Karpas-422 (cell line): ENCODE measurements at places on chromosomes 11 and 22. TPM values are rescaled to one million over a fixed set of nuclear protein-coding genes. Genes with fewer than 3 reads are reported as not detected.

RASD2 gene
- not detected in 2 replicates for total RNA-seq

- peaks cover 7% of the 10 kb centered on the region for H3K4me1 ChIP-seq
- H3K4me3 ChIP-seq = no peak overlapping the region
- DNase-seq = no peak
- no peak overlapping the region for H3K27ac ChIP-seq
These were observed 13.6 kb downstream of the C2CD3 start for GRCh38 chr11:74157169-74157568.

- H3K36me3 ChIP-seq = no peaks in the 10 kb centered on the region
- no peak for DNase-seq
- H3K27ac ChIP-seq = no peak overlapping the region
- no peak overlapping the region for H3K4me3 ChIP-seq
- H3K4me1 ChIP-seq = no peaks in the 10 kb centered on the region
- H3K27me3 ChIP-seq = no peaks in the 10 kb centered on the region
These were observed 46.1 kb downstream of the CLMP start for GRCh38 chr11:123148965-123149364.

- no peaks in the 10 kb centered on the region for H3K36me3 ChIP-seq
- H3K4me3 ChIP-seq = no peak overlapping the region
- H3K27ac ChIP-seq = no peak overlapping the region
- no peaks in the 10 kb centered on the region for H3K27me3 ChIP-seq
- no peak for DNase-seq
These were observed 1714.1 kb downstream of the LRRC4C start for GRCh38 chr11:39745401-39745800.

GRCh38 chr11:58222721-58223120 is 6.0 kb downstream of the OR10Q1 start:
- H3K27me3 ChIP-seq = no peaks in the 10 kb centered on the region
- H3K4me1 ChIP-seq = no peaks in the 10 kb centered on the region
- no peaks in the 10 kb centered on the region for H3K36me3 ChIP-seq
- H3K27ac ChIP-seq = no peak overlapping the region
- no peak for DNase-seq

CATSPERZ gene
- total RNA-seq = not detected in 2 replicates

FAM168A gene
- total RNA-seq = 8.4 and 12.9 TPM in 2 replicates

- H3K4me3 ChIP-seq = no peak overlapping the region
- no peaks in the 10 kb centered on the region for H3K36me3 ChIP-seq
- H3K27ac ChIP-seq = no peak overlapping the region
- peaks cover 3% of the 10 kb centered on the region; the same call in 1 of the 2 replicates for H3K4me1 ChIP-seq
These were observed 11.1 kb upstream of the KIAA0930 start for GRCh38 chr22:45251825-45252224.

DNA sequence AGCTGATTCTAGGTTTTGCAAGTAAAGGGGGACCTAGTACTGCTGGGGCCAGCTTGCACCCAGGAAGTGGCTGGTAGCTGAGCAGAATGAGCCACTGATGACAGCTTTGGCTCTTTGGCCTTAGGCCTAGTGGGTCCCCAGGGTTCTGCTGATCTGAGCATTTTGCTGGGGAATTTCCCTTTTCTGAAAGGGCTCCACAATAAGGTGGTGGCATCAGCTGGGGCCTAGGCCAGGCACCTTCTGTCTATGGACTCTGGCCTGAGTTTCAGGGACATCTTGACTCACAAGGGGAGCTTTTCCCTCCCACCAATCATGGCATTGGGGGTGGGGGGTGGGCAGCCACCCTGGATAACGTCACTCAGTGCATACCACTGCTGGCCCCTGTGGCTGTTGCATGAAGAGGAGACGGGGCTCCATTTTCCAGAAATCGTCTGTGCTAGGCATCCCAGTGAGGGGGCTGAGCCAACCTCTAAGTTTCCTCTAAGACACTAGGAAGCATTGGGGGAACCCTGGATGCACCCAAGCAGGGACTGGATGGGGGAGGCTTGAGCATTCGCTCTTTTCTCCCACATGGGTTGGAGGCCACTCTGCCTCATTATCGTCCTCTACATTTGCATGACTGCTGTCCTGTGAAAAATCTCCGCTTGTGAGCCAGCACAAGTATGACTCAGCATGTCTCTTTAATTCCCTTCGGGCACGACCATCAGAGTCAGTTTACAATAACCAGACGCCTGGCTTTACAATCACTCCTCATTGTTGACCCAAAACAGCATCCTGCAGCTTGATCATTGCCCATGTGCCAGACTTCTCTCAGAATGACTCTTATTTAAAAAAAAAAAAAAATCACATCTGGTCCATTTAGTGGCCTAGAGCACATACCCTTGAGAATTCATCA is 145.0 kb upstream of the THY1 start:
- H3K4me3 ChIP-seq = peak overlapping the region; percentile 32; the same call in 1 of the 2 replicates
- peaks cover 32% of the 10 kb centered on the region for H3K4me1 ChIP-seq
- no peaks in the 10 kb centered on the region for H3K36me3 ChIP-seq
- H3K27ac ChIP-seq = peak overlapping the region; percentile 92
- H3K27me3 ChIP-seq = no peaks in the 10 kb centered on the region

- H3K36me3 ChIP-seq = no peaks in the 10 kb centered on the region
- peaks cover 5% of the 10 kb centered on the region; the same call in 1 of the 2 replicates for H3K4me1 ChIP-seq
These were observed 1276.6 kb downstream of the BRD1 start for GRCh38 chr22:48551061-48551460.

GRCh38 chr11:104163100-104164027 is 583 bp downstream of the PDGFD start:
- peaks cover 28% of the 10 kb centered on the region for H3K36me3 ChIP-seq
- no peaks in the 10 kb centered on the region for H3K27me3 ChIP-seq
- H3K4me1 ChIP-seq = peaks cover 46% of the 10 kb centered on the region
- DNase-seq = peak; percentile 95
- peak overlapping the region; percentile 88 for H3K4me3 ChIP-seq

- no peaks in the 10 kb centered on the region for H3K36me3 ChIP-seq
- DNase-seq = no peak
- peaks cover 5% of the 10 kb centered on the region for H3K4me1 ChIP-seq
These were observed 21.4 kb downstream of the TPBGL start for GRCh38 chr11:75261902-75262361.

DNA sequence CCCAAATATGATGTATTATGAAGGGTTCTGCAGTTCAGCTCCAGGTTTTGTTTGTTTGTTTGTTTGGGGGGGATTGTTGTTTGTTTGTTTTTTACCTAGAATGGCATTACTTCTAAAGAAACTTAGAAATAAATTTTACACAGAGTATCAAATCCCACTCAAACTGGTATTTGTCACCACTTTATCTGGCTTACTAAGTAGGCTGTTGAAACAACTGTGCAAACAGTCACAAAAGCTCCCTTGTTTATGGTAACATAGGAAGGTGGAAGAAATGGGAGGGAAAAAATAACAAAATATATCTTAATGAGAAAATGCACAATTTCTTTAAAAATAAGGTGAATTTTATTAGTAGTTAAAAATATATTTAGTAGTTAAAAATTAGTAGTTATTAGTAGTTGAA is 108.3 kb upstream of the ANO5 start:
- H3K4me1 ChIP-seq = no peaks in the 10 kb centered on the region
- no peak for DNase-seq
- no peak overlapping the region for H3K27ac ChIP-seq
- no peak overlapping the region for H3K4me3 ChIP-seq

SAA1 gene
- not detected in 2 replicates for total RNA-seq

DNA sequence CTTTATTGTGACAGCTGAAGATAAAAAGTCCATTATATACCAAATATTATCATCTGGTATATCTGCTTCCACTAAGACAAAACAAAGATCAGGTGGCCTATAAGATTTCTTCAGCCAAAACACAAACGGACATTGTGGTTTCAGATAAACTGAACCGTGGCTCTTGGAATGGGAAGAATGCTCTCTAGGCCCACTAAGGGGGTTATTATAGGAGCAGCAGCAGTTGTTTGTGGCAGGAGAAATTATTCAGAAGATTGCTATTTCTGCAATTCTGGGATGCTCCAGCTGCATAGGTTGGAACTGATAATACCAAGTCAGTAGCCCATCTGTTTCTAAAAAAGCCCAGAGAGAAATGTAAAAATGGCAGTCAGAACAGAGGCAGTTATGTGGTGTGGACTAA is 145.3 kb downstream of the NCAM1 start:
- H3K27me3 ChIP-seq = no peaks in the 10 kb centered on the region
- no peak for DNase-seq
- no peak overlapping the region for H3K27ac ChIP-seq
- H3K4me1 ChIP-seq = peaks cover 22% of the 10 kb centered on the region
- H3K36me3 ChIP-seq = no peaks in the 10 kb centered on the region

DNA sequence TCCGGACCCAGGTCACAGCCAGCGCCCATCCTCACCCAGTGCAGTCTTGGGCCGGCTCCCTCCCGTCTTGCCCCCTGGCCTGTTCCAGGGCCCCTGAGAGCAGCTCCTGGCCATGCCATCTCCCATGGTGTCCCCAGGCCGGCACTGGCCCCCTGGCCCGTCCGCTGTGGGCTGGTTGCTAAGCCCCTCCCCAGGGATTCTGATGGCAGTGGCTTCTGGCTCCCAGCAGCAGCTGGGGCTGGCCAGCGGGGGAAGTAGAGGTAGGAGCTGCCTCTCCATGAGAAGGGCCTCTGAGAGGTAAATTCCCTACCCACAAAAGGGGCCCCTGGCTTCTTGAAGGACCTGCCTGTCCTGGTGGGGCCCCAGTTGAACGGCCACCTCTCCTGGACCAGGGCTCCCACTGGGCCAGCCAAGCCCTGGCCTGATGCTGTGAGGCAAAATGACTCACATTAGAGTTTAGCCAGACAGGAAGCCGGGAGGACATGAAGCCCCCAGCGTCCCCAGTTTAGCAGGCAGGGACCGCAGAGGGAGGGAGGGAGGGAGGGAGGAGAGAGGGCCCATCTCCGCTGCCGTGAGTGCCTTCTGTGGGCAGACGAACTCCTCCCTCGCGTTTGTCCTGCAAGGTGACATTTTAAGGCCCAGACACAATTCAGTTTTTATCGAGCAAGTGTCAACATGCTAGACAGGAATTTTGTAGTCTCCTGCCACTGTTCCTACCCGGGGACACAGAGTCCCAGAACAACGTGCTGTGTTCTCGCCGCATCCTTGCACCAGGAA is 32.9 kb upstream of the GAL start:
- H3K4me3 ChIP-seq = no peak overlapping the region
- H3K36me3 ChIP-seq = no peaks in the 10 kb centered on the region
- H3K27ac ChIP-seq = no peak overlapping the region
- peaks cover 13% of the 10 kb centered on the region for H3K4me1 ChIP-seq

GRCh38 chr11:31096191-31096805 is 273.2 kb downstream of the DCDC1 start:
- no peak overlapping the region for H3K4me3 ChIP-seq
- no peaks in the 10 kb centered on the region for H3K4me1 ChIP-seq
- no peaks in the 10 kb centered on the region for H3K27me3 ChIP-seq
- H3K27ac ChIP-seq = no peak overlapping the region

GRCh38 chr11:45605051-45605450 is 60.4 kb downstream of the CHST1 start:
- H3K4me1 ChIP-seq = no peaks in the 10 kb centered on the region
- no peak for DNase-seq
- H3K36me3 ChIP-seq = no peaks in the 10 kb centered on the region
- no peak overlapping the region for H3K27ac ChIP-seq
- H3K4me3 ChIP-seq = no peak overlapping the region

GRCh38 chr11:71443736-71444445 is 4.3 kb downstream of the DHCR7 start:
- H3K4me1 ChIP-seq = peaks cover 15% of the 10 kb centered on the region
- H3K36me3 ChIP-seq = peaks cover 39% of the 10 kb centered on the region
- H3K4me3 ChIP-seq = no peak overlapping the region
- DNase-seq = no peak

DNA sequence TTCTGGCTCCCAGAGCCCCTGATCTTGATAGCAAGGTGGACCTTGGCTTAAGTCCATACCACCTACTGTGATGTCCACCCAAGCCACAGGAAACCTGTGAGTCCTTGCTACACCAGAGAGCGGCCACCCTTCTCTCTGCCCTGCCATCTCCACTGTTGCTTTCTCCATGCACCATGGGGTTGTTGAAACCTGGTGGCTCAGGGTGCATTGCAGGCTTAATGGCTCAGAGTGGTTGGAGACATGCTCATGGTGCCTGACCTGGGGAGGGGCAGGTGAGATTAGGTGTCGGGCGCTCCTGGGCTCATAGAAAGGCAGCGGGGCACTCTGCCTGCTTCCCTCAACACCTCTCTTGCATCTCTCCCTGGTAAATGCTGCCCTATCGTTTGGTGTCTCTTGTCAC is 25.0 kb upstream of the CACNG2 start:
- DNase-seq = no peak
- no peaks in the 10 kb centered on the region for H3K27me3 ChIP-seq
- no peaks in the 10 kb centered on the region for H3K4me1 ChIP-seq
- no peak overlapping the region for H3K4me3 ChIP-seq
- no peaks in the 10 kb centered on the region for H3K36me3 ChIP-seq

GRCh38 chr11:66438504-66439466 is at the start of gene MRPL11:
TSS of gene MRPL11 (minus strand) at chr11:66438848. CDS start at chr11:66438754, 94 bp downstream.
- H3K27ac ChIP-seq = peak within 1 kb of the TSS; percentile 54
- no peaks in the 10 kb centered on the region for H3K27me3 ChIP-seq
- H3K36me3 ChIP-seq = peaks cover 11% of the 10 kb centered on the region; the same call in 1 of the 2 replicates
- DNase-seq = peak; percentile 96
- peaks cover 11% of the 10 kb centered on the region for H3K4me1 ChIP-seq

DNA sequence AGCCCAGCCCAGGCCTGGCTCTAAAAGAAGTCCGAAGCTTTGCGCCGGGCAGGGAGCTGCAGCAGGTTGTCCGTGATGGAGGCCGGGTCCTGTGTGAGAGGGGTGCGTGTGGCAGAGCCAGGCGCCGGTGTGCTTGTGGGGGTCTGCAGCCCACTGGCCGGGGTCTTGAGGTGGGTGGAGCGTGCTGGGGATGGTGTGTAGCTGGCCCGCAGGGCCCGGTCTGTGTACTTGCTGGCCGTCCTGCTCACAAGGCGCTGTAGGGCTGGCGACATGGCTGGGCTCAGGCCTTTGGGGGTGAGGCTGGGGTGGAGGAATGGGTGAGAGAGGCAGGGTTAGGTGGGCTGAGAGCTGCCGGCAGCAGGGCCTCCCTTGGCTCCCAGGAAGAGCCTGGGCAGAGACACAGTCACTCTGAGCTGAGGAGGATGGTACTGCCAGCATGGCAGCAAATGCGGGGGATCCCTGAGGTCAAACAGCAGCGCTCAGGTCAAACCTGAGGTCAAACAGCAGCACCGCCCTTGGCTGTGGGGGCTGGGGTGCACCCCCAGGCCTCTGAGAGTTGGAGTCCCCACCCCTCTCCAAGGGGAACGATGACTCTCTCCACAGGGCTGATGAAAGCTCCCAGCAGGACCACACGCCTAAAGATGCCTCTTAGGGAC is 3.2 kb downstream of the TSSK2 start:
- no peaks in the 10 kb centered on the region for H3K36me3 ChIP-seq
- no peak overlapping the region for H3K27ac ChIP-seq
- no peaks in the 10 kb centered on the region for H3K4me1 ChIP-seq
- no peak for DNase-seq
- H3K27me3 ChIP-seq = no peaks in the 10 kb centered on the region
- H3K4me3 ChIP-seq = no peak overlapping the region

GRCh38 chr11:72468289-72468688 is 34.0 kb upstream of the CLPB start:
- no peak overlapping the region for H3K27ac ChIP-seq
- no peak for DNase-seq
- H3K4me3 ChIP-seq = no peak overlapping the region
- no peaks in the 10 kb centered on the region for H3K27me3 ChIP-seq

RHOG gene
- total RNA-seq = 54.6 and 68.5 TPM in 2 replicates

GRCh38 chr11:65791719-65792213 is 4.9 kb downstream of the OVOL1 start:
- DNase-seq = peak; percentile 77
- H3K4me3 ChIP-seq = no peak overlapping the region
- H3K36me3 ChIP-seq = no peaks in the 10 kb centered on the region
- no peaks in the 10 kb centered on the region for H3K27me3 ChIP-seq
